ENCODE measurements at places on chromosomes 2 and 18.

DNA sequence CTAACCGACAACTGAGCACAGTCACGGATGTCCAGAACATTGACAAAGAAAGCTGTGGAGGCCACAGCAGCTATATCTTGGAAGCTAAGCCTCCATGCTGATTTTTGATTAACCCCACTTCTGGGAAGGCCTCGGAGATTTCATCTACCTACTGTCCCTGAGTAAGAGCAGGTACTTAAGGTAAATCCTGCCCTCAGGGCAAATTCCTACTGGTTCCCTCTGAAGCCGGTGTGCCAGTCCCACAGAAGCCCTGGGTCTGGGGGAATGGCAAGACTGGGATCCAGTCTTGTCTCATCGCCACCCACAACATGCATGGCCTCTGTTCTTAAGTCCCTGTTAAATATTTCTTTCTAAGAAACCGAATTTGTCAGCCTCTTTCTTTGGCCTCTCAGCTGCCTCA lies 18.7 kb downstream of the PER2 start:
- DNase-seq: no peak

DNA sequence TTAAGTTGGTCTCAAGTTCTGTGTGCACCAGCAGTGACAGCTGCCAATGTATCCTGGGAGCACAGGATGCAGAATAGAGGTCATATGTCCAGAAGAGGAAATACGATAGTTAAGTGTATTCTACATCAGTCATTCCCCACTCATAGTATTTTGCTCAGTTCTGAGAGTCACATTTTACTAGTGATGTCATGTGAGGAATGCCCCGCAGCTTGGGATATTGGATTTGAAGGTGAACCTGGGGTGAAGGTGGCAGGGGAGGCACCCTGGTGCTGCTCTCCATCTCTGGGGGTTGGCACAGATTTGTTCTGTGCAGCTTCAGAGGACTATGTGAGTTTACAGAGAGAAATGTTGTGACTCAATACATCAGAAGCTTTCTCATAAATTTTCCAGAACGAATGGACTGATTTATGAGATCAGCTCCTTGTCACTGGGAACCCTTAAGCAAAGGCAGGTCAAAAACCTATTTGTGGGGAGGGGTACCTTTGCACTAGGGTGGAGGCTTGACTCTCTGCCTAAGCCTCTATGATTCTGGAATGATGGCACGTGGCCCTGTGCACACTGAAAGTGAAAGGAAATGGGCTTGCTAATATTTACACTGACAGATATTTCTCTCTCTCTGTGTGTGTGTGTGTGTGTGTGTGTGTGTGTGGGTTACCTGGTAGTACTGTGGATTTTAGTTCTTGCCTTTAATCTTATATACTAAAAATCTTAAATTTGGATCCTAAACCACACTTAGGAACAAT lies 95.9 kb downstream of the NEB start:
- DNase-seq: peak; percentile 75

GRCh38 chr2:108947271-108947907 lies 41.6 kb downstream of the EDAR start:
- DNase-seq: no peak

- DNase-seq: no peak
Measured at GRCh38 chr2:178990533-178991241, 59.2 kb downstream of the CCDC141 start.

- DNase-seq: no peak
Measured at GRCh38 chr2:184875212-184875611, 276.9 kb downstream of the ZNF804A start.

GRCh38 chr2:68436270-68436669 lies 30.8 kb downstream of the FBXO48 start:
- DNase-seq: no peak

DNA sequence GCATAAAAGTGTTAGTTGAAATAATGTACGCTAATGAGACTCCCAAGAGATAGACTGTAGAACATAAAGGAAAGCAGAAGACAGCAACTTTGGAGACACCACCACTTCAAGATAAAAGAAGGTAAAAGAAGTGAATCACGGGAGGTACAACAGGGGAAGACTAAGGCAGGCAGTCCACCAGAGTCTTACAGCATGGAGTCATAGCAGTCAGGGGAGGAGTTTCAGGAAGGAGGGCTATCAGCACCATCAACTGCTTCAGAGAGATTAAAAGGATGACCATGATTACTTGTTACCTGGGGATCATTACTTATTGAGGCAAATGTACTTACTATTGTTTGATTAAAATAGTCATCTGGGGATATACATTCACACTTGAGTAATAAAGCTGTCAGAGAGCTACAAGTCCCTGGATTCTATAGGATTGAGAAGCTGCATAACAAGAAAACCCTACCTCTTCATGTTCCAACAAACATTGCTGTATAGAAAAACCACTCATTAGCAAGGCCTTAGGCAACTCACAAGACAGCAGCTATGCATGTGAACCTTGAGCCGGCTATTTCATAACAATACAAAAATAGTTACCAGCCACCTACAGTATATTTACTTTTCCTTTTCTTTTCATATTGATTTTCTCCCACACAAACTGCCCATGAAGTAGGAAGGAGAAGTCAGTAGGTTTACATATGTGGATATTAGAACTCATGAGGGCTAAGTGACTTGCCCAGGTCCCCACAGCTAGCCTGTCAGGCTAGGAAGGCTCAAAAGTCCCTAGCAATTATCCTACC lies 101.7 kb downstream of the PDE11A start:
- DNase-seq: no peak

- no peak for DNase-seq
Measured at GRCh38 chr18:41265047-41265446, 690.0 kb upstream of the PIK3C3 start.

DNA sequence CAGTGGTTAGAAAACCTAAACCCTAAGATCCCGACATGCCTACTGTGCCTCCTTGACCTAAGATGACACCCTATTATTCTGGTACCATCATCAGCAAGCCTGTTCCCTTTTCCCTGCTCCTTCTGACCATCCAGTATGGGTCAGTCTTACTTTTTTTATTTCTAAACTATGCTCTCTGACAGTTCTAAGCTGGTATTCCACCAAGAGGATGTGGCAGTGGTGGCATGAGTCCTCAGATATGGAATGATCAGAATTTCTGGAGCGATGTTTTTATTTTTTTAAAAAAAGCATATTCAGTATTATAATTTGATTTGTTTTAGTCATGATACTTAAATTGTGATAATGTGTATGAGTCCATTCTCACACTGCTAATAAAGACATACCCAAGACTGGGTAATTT lies 145.9 kb upstream of the LHCGR start:
- no peak for DNase-seq

DNA sequence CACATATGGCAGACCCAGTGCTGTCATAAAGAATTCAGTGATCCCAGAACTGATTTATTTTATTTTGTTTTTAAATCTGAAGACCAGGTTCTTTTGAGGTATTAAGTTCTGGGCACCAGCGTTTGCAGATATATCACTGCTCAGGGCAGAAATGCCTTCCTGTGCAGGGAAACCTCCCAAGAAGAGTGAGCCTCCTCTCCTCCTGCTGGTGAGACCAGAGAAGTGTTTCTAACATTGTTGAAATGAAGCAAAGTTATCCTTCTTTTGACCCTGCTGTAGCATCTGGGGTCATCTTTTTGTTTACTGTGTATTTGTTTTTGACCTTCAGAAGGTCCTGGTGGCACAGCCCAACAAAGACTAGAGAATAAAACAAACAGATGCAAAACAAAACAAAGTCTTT lies 94.0 kb downstream of the AQP4 start:
- no peak for DNase-seq

- no peak for DNase-seq
Measured at GRCh38 chr18:75255094-75255493, 44.5 kb downstream of the TSHZ1 start.

GRCh38 chr2:231104115-231104713 lies 20.6 kb downstream of the HTR2B start:
- DNase-seq: peak; percentile 69

DNA sequence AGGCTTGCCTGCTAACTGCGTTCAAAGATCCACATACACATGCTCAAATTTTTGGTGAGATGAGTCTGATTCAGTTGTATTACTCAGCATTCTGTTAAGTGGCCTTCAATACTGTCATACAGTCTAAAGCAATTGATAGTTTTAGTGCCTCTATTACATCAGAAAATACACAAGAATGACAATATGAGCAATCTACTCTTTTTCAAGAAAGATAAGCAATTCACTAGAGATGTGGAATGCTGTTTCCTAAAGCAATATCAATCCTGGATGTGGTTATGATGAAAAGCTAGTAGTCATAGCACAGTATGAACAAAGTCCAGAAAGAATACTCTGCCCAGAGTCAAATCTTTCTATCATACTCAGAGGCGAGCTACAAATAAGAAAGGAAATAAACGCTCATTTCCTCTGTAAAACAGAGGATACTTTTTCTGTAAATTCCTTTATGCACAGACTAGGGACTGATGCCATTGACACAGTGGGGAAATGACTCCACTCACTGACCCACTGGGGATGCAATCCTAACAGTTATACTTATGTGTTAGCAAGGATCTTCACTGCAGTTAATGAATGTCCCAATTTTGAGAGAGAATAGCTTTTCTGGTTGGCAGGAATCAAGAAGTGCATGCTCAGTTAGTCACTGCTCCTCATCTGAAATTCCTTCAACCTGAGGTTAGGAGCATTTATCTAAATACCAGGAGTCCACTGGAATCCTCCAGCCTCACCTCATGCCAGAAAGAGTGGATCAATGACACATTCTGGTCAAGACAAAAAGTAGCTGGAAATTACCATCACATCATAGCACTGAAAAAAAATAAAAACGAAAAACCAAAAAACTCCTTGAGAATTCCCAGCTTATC lies 83.3 kb downstream of the PDE11A start:
- DNase-seq: no peak

DNA sequence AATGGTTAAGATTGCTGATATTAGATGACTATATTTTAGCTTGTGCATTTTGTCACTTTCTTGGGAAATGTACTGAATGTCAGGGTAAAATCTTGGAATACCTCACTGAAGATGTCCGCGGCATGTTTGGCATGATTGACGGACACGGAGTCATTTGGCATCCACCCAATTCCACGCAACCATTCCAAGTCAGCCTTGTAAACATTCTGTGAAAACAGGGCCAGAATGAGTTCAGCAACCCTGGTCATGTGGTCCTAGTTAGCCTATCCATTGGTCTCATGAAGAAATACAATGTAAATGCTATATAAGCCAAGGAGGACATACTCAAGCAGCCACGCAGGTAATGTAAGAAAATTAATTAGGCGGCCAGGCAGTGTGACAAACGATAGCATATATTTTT lies 159.5 kb downstream of the RIF1 start:
- DNase-seq: no peak

- DNase-seq: no peak
Measured at GRCh38 chr2:110904116-110904778, 171.9 kb downstream of the ACOXL start.

DNA sequence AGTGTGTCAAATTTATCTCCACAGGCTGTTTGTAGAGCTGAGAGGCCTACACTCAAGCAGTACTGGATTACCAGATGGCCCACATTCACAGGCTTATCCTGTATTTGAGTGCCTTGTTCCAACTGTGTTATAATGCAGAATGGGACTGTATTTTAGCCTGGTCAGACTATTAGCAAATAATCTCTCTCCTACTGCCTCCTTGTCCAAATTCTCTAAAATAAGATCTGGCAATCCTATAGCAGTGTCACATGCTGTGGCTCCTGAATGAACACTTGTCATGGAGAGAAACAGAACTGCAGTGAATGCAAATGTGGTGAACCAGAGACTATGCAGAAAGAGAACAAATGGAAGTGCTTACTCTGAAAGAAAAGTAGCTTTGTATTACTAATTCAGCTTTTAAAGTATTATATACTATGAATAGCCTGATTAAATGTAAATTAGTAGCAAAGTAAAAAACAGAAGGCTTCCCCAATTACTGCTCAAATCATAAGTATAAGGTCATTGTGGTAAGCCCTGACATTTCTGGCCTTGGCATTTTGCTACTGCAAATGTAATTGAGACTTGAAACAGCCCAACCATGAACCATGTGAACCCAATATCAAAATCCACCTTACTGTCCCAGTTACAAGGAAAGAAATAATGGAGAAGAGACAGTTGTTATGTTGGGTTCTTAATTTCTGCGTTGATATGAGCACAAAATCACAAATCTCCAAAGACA lies 80.0 kb downstream of the MAP4K3 start:
- no peak for DNase-seq

DNA sequence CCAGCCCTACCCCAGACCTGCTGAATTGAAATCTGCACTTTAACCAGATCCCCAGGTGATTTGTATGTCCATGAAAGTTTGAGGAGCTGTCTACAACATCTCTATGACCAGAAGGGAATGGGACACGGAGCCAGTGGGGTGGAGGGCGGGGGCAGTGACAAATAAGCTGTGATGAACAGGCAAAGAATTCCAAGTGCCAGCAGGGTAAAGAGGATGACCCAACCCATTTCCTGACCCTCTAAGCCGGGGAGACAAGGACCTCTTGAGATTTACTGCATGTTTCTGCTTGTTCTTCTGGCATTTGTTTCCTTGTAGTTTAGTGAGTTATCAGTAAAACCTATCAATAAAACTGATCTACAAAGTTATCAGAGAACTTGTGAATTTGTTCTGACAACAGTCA lies 8.7 kb downstream of the TET3 start:
- DNase-seq: no peak

GRCh38 chr2:113237604-113238160 lies 41.0 kb downstream of the PAX8 start:
- DNase-seq: no peak

Data from CD4-positive, alpha-beta T cell treated with Interleukin-17A for 1 hour (primary cell).